IPS DF 6.9 (cell line): ENCODE measurements at places on chromosomes 5 and 9.

- no peak for DNase-seq
Observed at GRCh38 chr5:31036411-31036810, 157.1 kb upstream of the CDH6 start.

DNA sequence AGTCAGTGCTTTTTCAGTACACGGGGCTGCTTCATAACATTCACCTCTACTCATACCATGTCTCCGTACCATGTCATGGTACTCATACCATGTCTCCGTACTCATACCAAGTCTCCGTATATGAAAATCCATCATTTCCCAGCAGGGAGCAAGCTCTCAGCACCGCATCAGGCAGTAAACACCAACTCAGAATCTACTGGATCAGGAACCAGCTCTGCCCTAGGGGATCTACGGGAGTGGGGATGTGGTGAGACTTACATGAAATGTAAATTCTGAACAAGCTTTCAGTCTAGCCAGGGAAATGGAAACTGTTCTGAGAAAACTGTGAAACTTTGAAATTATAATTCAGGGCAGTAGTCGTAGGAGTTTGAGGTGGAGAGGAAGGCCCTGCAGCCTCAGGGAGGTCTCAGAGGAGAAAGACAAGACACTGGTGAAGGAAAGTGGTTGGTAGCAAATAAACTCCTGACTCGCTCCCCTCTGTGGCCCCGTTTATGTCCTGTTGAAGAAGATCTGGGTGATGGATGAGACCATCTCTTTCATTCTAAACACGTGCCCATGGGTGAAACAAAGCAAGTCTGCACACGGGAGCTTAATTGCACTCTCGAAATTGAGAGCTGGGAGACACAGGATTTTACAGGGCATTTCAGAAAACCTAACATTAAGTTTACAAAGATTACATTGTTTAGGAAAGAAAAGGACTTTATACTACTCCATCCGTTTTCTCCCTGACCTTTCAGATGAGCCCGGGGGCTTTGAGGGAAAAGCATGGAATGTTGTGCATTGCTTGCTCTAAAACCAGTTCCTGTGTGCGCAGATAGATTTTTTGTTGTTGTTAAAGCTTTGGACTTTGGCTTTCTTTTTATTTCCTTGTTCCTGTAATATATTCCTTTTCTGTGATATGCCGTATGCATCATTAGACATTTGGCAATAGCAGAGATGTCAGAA is 26.8 kb downstream of the ACTBL2 start:
- DNase-seq: no peak

DNA sequence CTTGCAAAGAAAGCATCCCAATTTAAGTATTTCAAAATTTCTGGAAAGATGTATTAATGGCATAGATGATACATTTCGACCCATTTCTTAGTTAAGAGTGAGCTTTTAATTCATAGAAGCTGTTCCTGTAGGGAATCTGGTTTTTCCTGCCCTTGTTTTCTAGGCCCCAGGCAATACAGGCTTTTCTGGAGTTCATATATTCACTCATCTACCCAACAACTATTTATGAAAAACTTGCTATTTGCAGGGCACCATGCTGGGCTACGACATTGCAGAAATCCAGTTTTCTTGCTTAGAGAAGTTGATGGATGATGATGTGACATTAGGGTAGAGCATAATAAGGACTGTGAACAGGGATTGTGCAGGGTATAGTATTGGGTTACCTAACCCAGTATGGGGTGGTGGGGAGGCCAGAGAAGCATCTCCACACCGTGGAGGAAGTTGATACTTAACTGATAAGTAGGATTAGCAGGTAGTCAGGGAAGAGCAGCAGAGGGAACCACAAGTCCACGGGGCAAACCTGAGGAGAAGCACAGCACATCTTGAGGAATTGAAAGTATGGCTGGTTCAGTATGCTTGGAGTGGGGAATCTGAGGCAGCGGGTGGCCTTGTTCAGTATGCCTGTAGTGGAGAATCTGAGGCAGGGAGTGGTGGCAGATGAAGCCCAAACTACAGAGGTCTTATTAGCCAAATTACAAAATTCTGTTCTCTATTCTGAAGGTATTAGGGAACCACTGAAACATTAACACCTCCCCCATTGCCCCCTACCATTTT is 247.5 kb downstream of the ARRDC3 start:
- no peak for DNase-seq

- DNase-seq: no peak
Observed at GRCh38 chr5:55154873-55155272, 5.1 kb upstream of the GPX8 start.

GRCh38 chr5:40381676-40382363 is 297.9 kb upstream of the PTGER4 start:
- no peak for DNase-seq

- peak; percentile 9 for DNase-seq
Observed at GRCh38 chr5:157431544-157432200, 28.3 kb upstream of the NIPAL4 start.

- no peak for DNase-seq
Observed at GRCh38 chr9:98117984-98118639, 910 bp downstream of the TRIM14 start.
